Stimulated activated naive B cell treated with anti-CD40 and anti-IgM and Interleukin-4, amounts not matched to agents 10 μg/mL and 1 μg/mL and 100 μg/mL, for 72 hours (primary cell): ENCODE measurements at places on chromosomes 5 and 9.

DNA sequence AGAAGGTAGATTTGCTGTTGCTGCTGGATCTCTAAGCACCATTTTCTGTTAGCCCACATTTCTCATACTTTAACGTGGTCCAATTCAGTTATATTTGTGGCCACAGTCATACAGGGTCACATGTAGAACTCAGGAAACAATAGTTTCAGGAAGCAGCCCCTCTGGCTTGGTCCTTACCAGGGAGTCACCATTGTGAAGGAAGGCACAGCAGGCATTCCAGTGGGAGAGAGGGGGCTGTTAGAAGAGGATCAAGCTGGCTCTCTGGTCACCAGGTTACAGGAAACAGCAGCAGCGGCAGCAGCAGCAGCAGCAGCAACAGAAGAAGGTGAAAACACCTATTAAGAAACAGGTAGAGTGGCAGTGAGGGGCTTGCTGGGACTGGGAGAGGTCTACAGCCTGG is 14.5 kb downstream of the C9orf43 start:
- DNase-seq: no peak

DNA sequence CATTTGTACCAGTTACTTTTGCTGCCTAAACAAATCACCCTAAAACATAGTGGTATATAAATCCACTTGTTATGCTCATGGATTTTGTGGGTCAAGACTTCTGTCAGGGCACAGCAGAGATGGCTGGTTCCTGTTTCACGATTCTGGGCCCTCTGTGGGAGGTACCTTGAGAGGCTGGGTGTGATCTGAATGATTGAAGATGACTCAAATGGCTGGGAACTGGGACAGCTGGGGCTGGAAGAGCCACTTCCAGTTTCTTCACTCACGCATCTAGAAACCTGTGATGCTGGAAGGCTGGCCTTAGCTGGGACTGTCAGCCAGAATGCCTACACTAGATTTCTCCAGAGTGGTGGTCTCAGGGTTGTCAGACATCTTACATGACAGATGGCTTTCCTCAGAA is 88.1 kb downstream of the KIF4B start:
- DNase-seq: no peak

GRCh38 chr5:56499901-56500300 is 266.8 kb upstream of the ANKRD55 start:
- DNase-seq: no peak

DNA sequence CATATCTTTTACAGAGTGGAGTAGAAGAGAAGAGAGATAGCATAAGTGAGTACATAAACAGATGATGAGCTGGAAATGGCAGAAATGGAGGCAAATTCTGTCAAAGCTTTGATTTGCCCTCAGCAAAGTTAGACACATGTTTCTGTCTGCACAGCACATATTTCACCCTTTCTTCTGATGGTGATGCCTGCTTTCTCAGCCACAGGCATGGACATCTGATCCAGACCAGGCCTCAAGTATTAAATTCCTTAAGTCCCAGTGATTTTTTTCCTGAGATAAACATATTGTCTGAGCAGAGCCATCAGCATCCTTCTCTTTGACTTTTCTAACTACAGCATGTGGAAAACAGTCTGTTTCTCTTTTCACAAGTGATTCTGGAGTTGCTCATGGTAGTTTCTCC is 409.8 kb downstream of the MAN2A1 start:
- DNase-seq: no peak

DNA sequence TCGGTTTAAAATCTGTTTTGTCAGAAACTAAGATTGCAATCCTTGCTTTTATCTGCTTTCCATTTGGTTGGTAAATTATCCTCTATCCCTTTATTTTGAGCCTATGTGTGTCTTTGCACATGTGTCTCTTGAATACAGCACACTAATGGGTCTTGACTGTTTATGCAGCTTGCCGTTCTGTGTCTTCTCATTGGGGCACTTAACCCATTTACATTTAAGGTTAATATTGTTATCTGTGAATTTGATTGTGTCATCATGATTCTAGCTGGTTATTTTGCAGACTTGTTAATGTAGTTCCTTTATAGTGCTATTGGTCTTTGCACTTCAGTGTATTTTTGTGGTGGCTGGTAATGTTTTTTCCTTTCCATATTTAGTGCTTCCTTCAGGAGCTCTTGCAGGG is 36.3 kb upstream of the SMIM15 start:
- DNase-seq: no peak

- no peak for DNase-seq
Observed at GRCh38 chr5:136563489-136563888, 198.1 kb upstream of the TRPC7 start.

DNA sequence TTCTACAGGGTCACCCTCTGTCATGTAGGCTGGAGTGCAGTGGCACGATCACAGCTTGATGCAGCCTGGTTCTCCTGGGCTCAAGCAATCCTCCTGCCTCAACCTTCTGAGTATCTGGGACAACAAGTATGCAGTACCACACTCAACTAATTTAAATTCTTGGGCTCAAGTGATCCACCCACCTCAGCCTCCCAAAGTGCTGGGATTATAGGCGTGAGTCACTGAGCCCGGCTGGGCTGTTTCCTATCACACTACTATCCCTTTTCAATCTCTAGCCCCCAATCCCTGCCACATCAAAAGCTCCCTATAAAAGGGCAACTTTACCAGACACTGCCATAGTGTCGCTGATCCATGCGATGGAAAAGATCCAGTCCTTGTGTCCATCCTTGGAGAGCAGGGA is 20.4 kb downstream of the DCAF12 start:
- no peak for DNase-seq

- DNase-seq: no peak
Observed at GRCh38 chr9:90803860-90804593, 2.4 kb downstream of the SYK start.

GRCh38 chr9:27599870-27600238 is 26.6 kb upstream of the C9orf72 start:
- no peak for DNase-seq

GRCh38 chr5:35488055-35488454 is 129.6 kb upstream of the SPEF2 start:
- DNase-seq: no peak

- DNase-seq: no peak
Observed at GRCh38 chr9:14260101-14260500, 53.8 kb downstream of the NFIB start.

- DNase-seq: no peak
Observed at GRCh38 chr9:73162987-73163768, 11.5 kb downstream of the ANXA1 start.

DNA sequence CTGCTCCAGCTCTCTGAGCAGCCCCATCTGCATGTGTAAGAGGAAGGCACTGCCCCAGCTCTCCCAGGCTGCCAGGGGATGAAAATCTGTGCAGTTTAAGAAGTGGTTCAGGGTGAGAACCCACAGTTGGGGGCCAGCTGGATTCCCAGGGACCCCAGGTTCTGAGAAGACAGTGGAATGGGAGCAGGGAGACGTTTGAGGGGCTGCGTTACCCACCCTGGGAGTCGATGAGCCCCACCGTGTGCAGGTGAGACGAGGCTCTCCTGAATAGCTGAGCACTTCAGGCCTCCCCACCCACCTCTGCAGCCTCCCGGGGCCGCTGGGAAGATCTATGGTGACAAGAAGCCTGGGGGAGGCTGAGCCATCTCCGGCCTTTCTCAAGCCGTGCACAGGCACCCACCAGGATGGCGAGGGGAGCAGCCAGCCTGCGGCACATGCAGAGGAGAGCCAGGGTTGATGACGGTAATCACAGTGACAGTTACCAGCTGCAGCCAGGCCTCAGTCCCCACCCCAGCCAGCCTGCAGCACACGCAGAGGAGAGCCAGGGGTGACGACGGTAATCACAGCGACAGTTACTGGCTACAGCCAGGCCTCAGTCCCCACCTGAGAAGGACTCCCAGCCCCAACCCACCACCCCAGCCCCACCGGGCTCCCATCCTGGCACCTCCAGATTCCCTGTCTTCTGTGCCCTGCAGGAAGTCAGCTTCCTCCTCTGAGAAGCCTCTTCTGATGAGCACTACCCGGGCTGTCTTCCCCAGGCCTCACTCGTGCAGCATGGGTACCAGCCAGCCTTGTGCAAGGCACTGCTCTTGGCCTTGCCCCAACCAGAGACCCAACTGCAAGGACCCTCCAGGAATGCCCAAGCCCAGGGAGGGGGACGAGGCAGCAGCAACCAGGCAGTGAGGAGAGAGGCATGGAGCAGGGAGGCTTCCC is 150.8 kb upstream of the PPP1R26 start:
- DNase-seq: no peak

DNA sequence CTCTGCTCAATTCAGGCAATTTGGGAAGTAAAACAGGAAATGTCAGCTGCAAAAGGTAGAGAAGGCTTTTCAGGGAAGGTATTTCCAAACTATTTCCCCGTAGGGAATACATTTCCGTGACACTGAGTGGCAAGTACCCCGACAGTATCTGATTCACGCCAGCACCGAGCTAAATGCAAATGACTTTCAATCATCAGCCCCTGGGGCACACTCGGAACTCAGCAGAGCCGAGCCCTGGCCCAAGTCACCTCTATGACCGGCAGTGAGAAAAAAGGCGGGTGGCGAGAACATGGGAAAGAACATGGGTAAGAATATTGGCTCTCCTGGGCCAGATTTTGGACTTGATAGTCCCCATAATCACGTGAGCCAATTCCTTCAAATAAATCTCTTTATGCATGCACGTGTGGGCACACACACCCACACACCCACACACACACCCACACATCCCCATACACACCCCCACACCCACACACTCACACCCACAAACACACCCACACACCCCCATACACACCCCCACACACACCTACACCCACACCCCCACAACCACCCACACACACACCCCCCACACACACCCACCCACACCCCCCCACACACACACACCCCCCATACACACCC is 43.0 kb downstream of the COL23A1 start:
- no peak for DNase-seq

- DNase-seq: no peak
Observed at GRCh38 chr5:34740389-34740806, 84.3 kb downstream of the RAI14 start.

DNA sequence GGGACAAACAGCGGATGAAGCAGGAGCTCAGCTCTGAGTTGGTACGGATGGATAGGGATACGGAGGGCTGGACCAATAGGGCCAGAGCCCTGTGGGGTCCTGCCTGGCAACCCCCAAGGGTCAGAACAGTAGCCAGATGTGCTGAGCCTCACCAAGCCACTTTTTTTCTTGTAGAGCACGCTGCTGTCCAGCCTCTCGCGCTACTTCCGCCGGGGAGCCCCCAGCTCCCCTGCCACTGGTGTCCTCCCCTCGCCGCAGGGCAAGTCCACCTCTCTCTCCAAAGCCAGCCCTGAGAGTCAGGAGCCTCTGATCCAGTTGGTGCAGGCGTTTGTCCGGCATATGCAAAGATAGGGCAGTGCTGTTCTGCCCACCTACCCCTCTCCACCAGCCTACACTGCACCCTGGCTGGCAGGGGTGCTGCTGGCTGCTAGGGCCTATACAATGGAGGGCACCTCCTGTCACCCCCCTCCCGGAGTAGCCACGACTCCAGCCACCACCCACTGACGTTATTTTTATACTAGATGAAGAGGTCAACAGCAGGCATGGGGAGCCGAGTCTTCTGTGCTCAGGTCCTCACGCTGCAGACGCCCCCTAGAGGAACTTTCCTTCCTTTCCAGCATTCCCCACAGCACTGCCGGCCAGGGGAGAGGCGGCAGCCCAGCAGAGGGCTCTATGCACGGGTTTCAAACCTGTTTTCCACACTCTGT is 21.6 kb downstream of the SH3GLB2 start:
- peak; percentile 29 for DNase-seq

- DNase-seq: no peak
Observed at GRCh38 chr9:107932046-107932445, 442.5 kb upstream of the KLF4 start.

DNA sequence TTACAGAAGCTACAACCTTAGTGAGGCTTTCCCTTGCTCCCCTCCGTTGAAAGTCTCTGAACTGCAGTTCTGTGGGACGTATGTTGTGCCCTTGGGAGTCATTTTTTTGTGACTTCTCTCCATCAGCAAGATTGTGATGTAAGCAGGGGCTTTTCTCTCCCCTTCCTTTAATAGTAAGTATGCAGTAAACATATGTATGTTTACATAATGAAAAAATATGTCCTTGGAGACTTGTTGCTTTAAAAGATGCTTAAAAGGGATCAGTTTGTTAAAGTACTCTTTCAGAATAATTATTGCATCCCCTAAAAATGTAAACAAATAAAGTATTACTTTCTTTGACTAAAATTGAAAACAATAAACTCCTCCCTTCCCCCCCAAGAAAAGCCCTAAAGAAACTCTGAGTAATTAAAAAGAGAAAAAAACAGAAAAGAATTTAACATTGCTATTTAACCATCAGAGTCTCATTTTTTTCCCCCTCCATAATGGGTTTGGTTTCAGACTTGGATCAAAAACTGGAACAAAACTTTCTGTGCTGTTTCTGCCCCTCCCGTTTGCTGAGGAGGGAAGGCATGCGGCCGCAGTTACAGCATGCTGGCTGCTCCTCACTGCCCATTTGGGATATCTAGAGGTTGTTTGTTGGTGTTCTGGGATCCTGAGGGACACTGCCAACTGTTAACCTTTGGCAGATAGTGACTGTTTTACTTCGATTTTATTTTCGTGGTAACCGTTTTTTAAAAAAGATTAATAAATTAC is 40.2 kb downstream of the TRIO start:
- DNase-seq: no peak

DNA sequence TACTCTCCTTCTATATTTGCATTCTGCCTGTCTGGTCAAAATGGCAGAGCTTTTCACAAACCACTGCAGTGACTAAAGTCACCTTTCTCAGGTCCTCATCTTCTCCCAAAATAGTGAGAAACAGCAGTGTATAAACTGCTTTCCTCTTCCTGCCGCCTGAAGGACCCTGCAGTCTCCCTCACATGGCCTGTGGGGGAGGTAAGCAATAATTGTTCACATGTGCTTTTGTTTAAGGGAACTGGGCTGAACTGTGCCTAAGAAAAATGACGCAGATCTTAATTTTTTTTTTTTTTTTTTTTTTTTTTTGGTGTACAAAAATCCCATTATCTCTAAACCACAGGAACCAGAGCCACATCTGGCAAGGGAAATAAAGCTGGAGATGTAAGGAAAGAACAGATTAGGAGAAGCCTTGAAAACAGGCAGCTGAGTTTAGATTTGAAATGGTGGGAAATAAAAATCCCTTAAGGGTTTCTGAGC is 131.7 kb upstream of the VLDLR start:
- DNase-seq: no peak

DNA sequence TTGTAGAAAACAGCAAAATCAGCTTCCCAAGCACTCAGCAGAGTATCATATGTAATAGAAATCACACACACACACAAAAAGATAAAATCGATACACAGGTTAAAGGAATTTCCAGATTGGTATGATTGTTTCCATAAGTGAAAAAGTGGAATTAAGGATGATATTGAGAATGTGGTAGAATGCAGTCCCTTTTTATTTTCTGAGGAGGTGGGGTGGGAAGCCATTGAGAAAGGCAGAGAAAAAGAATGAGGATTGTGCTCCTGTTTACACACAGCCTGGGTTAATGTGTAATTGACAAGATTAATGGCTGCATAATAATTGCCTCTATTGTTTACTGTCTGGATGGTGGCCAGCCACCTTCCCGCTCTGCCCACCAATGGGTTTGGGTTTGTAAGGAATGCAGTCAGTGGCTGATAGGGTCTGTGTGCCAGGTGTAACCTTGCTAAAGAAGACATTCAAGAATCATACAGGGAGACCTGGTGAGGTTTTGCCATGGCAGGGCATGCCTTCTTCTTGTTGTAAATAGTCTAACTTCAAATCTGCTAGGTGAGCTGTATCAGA is 177.2 kb upstream of the MAP3K1 start:
- no peak for DNase-seq

GRCh38 chr9:6785682-6786081 is 27.9 kb downstream of the KDM4C start:
- DNase-seq: no peak
